BJ (cell line): ENCODE measurements at places on chromosomes 4 and X. TPM values are rescaled to one million over a fixed set of nuclear protein-coding genes. Genes with fewer than 3 reads are reported as not detected.

DNA sequence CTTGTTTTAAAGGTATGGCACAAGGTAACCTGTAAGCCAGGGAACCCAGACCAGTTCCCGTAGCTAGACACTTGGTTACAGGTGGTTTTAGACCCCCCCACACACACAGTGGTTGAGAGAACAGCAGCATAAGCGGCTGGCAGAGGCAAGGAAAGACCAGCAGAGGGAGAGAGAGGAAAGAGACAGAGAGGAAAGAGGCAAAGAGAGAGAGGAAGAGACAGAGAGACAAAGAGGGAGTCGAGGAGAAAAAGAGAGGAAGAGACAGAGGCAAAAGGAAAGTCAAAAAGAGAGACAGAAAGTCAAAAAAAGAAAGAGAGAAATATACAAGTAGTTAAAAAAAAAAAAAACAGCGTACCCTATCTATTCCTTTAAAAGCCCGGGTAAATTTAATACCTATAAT is 19.5 kb upstream of the PCSK1N start:
- DNase-seq, result no peak

- DNase-seq, result no peak
Measured at GRCh38 chrX:1536712-1537030, 314 bp downstream of the P2RY8 start.

The SLITRK4 gene
- not detected in 2 replicates for polyA plus RNA-seq

GRCh38 chrX:69158166-69158980 is 6.9 kb downstream of the PJA1 start:
- no peak for DNase-seq

GRCh38 chrX:120559804-120560203 is 958 bp downstream of the CUL4B start:
- no peak for DNase-seq

GRCh38 chrX:12366440-12366839 is 228.2 kb downstream of the FRMPD4 start:
- DNase-seq, result no peak
